ENCODE measurements at places on chromosomes 3 and 15.

- no peak for DNase-seq
These were observed 74.6 kb downstream of the CCK start for GRCh38 chr3:42191443-42191747.

GRCh38 chr3:48084170-48084569 lies 68.0 kb upstream of the MAP4 start:
- DNase-seq, result no peak

- DNase-seq, result no peak
These were observed 2.0 kb downstream of the BHLHE40 start for GRCh38 chr3:4981294-4981664.

GRCh38 chr15:86384186-86384585 lies 304.5 kb downstream of the AGBL1 start:
- DNase-seq, result no peak

- DNase-seq, result no peak
These were observed 86.7 kb upstream of the SELENOK start for GRCh38 chr3:53978386-53978785.

GRCh38 chr3:118587037-118587741 lies 447.5 kb downstream of the IGSF11 start:
- DNase-seq, result no peak

DNA sequence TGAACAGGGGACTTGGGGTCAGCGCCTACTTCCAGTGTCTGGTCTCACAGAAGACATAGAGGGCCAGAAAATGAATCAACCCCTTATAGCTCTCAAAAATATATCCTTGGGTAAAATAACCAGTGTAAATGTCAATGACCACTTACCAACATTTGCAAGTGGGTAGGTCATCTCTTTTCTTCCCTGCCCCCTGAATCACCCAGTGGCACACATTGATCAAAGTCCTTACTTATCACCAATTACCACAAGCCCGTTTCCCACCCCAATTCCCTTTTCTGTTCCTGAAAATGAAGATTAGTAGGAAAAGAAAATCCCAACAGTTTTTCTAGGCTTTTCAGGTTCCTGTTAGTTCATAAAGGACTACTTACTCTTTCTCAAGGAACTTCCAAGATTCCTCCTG lies 70.5 kb upstream of the HEG1 start:
- DNase-seq, result no peak

GRCh38 chr3:133926736-133927539 lies 31.3 kb upstream of the RAB6B start:
- DNase-seq, result no peak

DNA sequence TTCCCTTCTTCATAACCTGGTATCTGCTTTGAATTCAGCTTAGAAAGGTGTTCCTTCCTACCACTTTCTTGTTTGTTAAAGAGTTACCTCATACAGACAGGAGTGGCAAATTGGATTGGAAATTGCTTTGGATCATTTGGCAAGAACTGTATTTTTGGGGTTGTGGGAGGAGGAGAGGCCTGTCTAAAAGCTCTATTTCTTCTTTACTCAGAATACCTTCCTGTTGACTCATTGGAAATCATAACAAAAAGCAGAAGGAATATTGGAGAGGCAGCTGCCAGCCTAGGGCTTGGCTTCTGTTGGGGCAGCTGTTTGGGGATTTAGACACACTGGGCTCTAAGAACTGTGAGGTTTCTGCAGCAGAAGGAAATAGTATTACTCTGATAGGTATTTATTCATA lies 14.2 kb downstream of the IQGAP1 start:
- no peak for DNase-seq

- no peak for DNase-seq
These were observed 15.2 kb downstream of the CSRNP1 start for GRCh38 chr3:39137991-39138803.

DNA sequence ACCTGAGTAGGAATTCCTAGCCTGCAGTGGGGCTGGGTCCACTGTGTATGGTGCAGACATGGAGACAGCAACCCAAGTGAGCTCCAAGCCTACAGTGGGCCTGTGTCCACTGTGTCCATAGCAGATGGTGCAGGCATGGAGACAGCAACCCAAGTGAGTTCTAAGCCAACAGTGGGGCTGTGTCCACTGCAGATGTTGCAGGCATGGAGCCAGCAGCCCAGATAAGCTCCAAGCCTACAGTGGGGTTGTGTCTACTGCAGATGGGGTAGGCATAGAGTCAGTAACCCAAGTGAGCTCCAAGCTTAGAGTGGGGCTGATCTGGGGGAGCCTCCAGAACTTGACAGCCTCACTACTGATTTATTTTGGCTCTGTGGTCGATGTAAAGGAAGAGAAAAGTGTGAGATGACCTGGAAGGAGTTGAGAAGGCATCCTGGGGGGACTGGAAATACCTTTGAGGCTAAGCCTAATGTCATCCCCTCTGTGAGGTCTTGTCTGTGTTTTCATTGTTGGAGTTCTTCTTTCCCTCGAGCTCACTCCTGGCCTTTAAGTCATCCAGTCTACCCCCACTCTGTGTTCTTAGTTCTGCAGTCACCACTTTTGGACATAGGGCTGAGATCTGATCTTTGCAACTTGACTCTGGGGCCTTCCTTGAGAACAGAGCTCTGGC lies 22.4 kb upstream of the IL16 start:
- no peak for DNase-seq

- DNase-seq, result no peak
These were observed 302.9 kb upstream of the RASGRP1 start for GRCh38 chr15:38867556-38867955.

DNA sequence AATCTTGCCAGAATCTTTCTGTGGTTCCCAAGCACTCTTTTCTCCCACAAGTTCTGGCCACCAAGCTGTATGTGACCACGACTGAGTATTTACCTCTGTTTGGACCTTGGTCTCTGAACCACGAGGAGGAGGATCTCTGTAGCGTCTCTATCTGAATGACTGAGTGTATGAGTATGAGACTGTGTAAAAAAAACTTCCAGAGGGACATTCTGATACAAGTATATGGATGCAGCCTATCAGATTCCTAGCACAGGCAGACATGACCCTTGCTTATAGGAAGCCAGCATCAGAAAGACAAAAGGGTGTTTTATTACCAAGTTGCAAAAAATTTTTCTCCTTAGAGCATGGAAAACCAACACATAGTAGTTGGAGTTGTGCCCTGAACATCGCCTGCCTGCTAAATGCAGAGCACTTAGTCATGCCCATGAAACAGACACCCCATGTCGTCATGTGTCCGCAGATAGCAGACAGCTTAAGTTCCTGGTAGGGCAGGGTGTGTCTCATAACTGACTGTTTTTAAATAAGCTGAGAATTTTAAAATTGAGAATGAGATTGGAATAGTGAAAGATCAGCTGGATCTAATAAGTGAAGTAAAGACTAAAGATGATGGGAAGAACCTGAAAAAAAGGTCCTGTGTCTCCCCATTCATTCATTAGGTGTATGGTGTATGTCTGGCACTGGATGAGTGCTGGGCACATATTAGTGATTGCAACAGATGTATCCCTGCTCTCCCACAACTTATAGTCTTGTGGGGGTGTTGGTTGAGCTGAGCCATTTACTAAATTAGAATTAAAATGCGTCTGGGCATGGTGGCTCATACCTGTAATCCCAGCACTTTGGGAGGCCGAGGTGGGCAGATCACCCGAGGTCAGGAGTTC lies 30.9 kb downstream of the DAG1 start:
- no peak for DNase-seq

- DNase-seq, result no peak
These were observed 18.4 kb downstream of the CFAP100 start for GRCh38 chr3:126412841-126413692.

DNA sequence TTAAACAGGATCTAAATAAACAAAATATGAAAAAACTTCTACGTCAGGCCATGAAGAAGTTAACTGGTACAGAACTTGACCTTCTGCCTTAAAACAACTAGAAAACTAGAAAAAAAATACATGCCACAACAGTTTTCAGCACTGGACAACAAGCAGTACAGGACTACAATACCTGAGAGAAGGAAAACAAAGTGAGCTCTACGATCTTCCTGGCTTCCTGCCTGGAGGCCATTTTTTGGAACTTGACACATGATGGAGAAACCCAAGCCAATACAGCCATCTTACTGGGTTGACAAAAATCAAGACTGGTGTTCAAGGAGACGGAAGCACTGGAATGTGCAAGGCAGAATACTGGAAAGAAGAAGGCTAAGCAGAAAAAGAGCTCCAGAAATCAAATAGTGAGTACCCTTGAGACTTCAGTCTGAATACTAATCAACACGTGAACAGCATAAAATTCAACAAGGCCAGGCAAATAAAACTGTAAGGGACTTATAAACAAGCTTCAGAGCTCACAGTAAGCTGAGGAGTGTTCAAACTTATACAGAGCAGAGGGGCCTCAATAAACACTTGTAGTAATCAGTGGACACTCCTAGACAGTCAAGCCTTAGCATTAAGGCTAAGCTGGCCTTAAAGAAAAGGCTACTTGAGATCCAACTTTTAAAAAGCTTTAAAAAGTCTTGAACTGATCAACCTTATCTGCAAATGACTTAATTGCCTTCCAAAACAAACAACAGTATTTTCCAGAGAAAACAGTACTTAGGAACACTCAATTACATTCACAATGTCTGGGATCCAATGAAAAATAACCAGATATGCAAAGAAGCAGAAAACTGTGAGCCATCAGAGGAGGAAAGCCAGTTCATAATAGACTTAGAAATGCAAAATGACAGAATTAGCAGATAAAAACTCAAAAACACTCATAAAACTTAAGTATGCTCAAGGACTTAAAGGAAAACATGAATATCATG lies 63.2 kb downstream of the DLG1 start:
- DNase-seq, result no peak

GRCh38 chr3:65901226-65901625 lies 137.5 kb downstream of the MAGI1 start:
- DNase-seq, result no peak

GRCh38 chr15:68578175-68578979 lies 416 bp upstream of the CORO2B start:
- no peak for DNase-seq
